Endothelial cell of coronary artery (primary cell): ENCODE measurements at places on chromosomes 7 and 10. TPM values are rescaled to one million over a fixed set of nuclear protein-coding genes. Genes with fewer than 3 reads are reported as not detected.

The RPEL1 gene
- under 0.01 TPM in 1 of 2 replicates, not detected in the other for total RNA-seq

The FUOM gene
- 17.0 and 29.5 TPM in 2 replicates for total RNA-seq

The GIMAP8 gene
- 38.5 and 60.6 TPM in 2 replicates for total RNA-seq

The SPDYE16 gene
- total RNA-seq = not detected in 2 replicates

The EN2 gene
- 0.09 TPM in 1 of 2 replicates, not detected in the other for total RNA-seq
